HS-5 (cell line): ENCODE measurements at places on chromosomes 6 and 20.
A peak's percentile ranks its signal among the peaks of the same experiment; 100 is the strongest.

GRCh38 chr6:139778106-139778505 lies 403.7 kb upstream of the CITED2 start:
- DNase-seq, result no peak

DNA sequence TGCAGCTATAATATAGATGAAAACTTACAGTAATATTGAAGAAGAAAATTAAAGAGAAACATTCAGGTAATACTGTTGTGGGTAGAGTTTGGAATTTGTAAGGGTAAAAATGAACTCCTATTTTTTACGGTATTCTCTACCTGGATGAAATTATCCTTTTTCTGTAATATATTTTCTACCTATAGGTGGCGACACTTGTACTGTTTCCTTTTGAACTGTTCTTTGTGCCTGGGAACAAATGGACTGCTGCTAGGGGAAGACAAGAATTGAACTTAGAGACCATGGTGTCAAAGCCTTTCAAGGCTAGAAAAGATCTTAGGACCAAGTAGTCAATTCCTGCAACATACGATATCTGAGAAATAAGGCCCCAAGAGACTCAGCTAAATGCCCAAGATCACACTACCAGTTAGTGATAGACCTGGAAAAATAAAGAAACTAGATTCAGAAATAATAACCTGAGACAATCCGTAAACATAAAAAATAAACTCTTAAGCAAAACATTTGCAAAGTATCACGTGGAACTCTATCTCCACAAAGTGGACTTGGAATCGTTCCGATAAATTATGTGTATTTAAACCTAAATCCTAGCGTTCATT lies 383.8 kb downstream of the TFAP2A start:
- DNase-seq, result peak; percentile 15

- no peak for DNase-seq
Measured at GRCh38 chr6:150979826-150980350, 114.4 kb downstream of the MTHFD1L start.

GRCh38 chr6:142185641-142186040 lies 38.6 kb downstream of the VTA1 start:
- no peak for DNase-seq

DNA sequence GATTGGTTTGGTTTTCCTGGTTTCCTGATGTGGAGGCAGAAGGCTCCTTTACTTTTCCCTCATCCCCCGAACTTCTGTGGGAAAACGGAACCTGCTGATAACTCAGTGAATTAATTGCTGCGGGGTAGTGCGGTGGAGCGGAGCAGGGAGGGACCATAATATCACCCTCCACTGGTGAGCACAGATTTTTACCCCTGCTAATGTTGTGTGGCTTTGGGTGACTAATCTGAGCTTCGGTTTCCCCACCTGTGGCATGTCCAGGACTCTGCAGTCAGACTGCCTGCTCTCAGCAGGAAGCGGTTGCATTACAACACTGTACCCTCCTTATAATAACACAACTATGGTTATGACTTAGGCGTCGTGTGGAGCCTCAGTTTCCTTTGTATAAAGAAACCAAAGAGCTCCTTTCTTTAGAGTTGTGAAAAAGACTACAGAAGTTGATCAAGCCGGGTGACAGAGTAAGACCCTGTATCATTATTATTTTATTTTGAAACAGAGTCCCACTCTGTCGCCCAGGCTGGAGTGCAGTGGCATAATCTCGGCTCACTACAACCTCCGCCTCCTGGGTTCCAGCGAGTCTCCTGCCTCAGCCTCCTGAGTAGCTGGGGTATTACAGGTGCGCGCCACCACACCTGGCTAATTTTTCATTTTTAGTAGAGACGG lies 2.2 kb upstream of the ID1 start:
- DNase-seq, result no peak

GRCh38 chr6:20706238-20706938 lies 172.1 kb downstream of the CDKAL1 start:
- DNase-seq, result no peak

- peak; percentile 67 for DNase-seq
Measured at GRCh38 chr6:5672581-5673011, 334.1 kb downstream of the NRN1 start.

DNA sequence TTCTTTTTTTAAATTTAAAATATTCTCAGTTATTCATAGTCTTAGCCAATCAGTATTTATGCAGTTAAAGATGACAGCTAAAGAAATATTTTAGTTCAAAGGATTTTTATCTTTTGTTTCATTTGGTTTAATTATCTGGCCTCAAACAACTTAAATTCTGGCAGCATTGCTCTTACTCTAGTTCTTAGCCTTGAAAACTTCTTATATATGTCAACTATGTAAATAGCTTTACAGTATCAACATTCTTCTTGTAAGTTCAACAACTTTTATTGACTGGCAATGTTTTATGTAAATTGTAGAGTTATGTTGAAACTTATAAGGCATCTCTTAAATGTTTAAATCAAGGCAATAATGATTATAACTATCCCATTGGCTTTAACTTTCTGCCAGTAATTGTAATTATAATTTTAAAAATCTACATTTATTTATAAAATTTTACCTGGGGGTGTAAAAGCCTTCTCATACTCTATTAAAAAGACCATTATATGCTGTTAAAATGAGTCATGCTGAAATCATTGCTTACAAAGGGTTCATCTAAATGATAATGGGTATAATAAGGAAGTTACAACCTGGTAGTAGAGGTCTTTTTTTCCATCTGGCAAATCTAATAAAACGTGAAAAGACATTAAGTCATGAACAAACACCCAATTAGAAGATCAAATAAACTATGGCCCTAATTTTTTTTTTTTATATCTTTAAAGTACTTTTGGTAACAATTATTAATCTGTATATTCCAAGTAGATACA lies 45.8 kb upstream of the FAM184A start:
- no peak for DNase-seq

- DNase-seq, result no peak
Measured at GRCh38 chr6:7126754-7127153, 19.0 kb downstream of the RREB1 start.

DNA sequence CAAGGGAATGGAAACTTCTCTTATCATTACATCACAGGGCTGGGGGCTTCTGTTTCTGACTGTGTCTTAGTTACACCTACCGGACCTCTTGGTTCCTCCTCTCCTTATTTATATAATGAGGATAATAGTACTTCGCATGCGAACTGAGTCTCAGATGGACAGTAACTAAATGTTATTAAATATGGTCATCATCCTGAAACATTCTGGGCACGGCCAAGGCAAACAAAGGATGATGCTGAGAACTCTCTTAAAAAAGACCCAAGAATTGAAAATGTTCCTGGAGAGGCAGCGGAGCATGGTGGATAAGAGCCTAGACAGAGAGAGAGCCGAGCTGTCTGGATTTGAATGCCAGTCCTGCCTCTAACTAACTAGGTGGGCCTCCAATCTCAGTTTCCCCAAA lies 119.8 kb upstream of the SASH1 start:
- DNase-seq, result no peak

- DNase-seq, result no peak
Measured at GRCh38 chr6:14707971-14708465, 537.9 kb upstream of the JARID2 start.

DNA sequence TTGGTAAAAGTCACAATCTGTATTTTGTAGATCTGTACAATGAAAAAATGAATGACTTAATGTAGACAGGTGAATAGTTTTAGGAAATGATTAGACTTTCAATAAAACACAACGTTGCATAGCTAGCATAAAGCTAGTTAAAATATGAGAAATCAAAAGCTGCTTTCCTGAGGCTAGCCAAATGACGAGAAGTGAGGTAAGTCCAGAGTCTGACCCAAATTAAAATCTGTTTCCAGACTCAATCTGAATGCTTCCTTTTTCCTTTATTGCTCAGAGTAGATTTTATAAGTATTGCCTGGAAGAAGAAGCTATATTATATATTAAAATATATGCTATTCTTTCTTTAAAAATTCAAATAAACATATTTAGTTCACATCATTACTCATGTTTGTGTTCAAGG lies 615.4 kb downstream of the CD109 start:
- no peak for DNase-seq

- DNase-seq, result no peak
Measured at GRCh38 chr6:40520678-40521077, 66.5 kb downstream of the LRFN2 start.

DNA sequence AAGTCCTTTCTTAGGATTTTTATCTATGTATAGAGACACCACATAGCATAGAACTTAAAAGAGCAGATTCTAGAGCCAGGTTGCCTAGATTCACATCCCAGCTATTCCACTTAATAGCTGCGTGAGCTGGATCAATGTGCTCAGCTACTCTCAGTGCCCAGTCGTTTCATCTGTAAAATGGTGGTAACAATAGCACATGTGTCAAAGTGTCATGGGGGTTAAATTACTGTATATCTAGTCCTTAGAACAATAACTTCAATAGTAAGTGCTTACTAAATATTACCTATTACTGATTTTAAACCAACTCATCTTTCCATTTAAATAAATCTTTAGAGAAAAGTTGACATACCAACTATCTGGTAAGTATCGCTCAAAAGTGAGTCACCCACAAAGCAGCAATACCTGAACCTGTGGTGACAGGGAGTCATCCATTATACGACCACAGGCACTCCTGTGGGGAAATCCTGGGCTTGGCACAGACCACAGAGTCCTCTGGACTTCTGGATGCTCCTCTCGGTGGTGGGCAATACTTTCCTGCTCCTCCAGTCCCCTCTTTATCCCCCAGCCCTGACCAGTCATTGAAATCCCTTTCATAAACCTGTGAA lies 154.8 kb downstream of the PDSS2 start:
- DNase-seq, result no peak

GRCh38 chr6:99219788-99220187 lies 129.7 kb downstream of the FAXC start:
- DNase-seq, result no peak

- no peak for DNase-seq
Measured at GRCh38 chr6:11692451-11693376, 85.9 kb downstream of the ADTRP start.

GRCh38 chr6:154448448-154449096 lies 61.9 kb downstream of the CNKSR3 start:
- no peak for DNase-seq

DNA sequence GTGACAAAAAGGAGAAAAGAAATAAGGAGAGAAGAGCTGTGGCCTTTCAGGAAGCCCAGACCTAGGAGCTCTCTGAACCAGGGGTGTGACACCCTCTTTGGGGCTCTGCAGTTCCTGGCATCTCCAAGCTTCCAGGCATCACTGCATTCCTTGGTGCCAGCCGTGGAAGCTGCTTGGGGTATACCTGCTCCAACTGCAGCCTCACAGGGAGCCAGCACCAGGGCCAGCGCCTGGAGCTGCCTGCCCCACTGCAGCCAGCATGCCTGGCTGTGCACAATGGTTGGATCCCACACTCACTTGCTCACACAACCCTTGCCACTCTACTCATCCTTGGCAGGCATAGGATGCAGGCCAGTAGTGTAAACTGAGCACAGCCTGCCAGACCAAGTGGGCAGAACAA lies 242.1 kb upstream of the GJE1 start:
- no peak for DNase-seq

DNA sequence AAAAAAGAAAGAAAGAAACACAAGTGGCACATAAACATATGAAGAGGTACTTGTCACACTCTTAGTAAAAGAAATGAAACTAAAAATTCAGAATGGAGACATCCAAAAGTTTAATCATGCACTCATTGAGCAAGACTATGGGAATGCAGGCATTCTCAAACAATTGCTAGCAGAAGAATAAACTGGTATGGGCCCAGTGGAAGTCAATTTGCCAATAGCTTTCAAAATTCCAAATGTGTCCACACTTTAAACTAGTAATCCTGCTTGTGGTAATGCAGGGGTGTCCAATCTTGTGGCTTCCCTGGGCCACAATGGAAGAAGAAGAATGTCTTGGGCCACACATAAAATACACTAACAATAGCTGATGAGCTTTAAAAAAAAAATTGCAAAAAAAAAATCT lies 97.4 kb downstream of the EPB41L2 start:
- peak; percentile 32 for DNase-seq

DNA sequence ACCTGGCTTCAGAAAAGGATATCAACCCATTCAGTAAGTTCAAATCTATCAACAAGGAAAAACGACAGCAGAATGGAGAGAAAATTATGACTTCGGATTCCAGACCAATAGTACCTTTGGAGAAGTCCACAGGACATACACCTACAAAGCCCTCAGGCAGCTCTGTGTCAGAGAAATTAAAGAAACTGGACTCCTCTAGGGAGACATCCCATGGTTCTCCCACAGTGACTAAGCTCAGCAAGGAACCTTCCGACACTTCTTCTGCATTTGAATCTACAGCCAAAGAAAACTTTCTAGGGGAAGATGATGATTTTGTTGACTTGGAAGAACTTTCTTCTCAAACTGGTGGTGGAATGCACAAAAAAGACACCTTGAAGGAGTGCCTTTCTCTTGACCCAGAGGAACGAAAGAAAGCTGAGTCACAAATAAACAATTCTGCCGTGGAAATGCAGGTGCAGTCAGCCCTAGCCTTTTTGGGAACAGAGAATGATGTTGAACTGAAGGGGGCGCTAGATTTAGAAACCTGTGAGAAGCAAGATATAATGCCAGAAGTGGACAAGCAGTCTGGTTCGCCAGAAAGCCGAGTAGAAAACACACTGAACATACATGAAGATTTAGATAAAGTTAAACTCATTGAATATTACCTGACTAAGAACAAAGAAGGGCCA lies 67.4 kb upstream of the HINT3 start:
- DNase-seq, result no peak

DNA sequence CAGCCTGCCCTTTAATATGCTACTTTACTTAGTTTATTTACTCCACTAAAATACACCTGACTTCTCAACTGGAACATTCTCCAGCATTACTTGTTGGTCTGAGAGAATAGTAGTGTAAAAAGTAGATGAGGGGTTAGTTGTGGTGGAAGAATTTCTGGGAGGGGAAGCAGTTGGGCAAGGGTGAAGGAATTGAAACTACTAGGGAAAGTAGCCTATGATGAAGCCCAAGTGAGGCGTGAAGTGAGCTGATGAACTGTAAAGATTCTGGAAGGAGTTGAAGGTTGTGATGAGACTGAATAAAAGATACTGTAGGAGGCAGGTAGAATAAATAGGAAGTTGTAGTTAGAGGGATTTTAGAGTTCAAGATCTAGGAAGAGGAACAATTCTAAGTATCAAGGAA lies 72.5 kb downstream of the ITCH start:
- no peak for DNase-seq

GRCh38 chr6:144131248-144131709 lies 19.0 kb upstream of the STX11 start:
- peak; percentile 85 for DNase-seq

DNA sequence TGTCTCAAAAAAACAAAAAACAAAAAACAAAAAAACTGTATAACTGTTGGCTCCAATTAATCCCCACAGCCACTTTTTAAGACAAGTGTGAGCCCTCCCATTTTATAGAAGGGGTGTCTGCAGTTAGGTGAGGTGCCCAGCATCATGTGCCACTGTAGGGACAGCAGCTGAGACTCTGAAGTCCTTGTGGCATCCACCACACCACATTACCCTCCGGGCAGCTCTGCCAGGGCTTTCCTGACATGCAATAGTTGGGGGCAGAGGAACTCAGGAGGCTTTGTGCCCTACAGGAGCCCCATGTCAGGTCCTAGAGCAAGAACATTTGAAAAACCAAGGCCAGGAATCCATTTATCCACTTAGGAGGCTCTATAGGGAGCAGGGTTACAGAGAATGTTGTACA lies 17.3 kb downstream of the PKIG start:
- no peak for DNase-seq

GRCh38 chr6:75495011-75495410 lies 1.4 kb upstream of the FILIP1 start:
- no peak for DNase-seq

GRCh38 chr6:107716688-107717089 lies 107.4 kb downstream of the SCML4 start:
- no peak for DNase-seq
